ENCODE measurements at places on chromosomes 3 and 15.

GRCh38 chr3:165897137-165897536 is 59.9 kb upstream of the BCHE start:
- DNase-seq, result no peak

- DNase-seq, result no peak
Measured at GRCh38 chr15:101689901-101690300, 34.4 kb downstream of the TARS3 start.

DNA sequence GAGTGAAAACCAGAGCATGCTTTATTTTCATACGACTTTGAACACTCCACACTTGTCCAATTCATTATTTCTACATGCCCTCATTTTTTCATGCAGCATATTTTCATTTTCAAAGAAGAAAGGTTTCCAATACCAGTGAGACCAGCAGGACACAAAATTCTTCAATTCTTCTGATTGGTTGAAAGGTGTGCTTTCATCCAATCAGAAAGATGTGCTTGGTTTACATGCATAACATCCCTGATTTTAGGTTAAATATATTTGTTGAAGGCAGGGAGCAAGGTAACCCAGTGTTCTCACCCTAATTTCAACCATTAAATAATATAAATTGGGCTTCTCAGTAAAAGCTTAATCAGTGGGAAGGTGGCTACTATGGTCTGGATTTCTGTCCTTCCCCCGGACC is 47.5 kb upstream of the PPIB start:
- no peak for DNase-seq

GRCh38 chr3:150180334-150180733 is 209.6 kb upstream of the PFN2 start:
- DNase-seq, result no peak

DNA sequence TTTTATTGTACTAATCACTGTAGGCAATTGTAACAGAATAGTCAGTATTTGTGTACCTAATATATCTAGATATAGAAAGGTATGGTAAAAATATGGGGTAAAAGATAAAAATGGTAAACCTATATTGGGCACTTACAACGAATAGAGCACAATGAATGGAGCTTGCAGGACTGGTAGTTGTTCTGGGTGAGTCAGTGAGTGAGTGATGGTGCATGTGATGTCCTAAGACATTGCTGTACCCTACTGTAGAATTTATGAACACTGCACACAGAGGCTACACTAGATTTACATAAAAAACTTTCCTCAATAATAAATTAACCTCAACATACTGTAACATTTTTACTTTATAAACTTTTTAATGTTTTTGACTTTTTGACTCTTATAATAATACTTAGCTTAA is 274.3 kb upstream of the PPP2R3A start:
- no peak for DNase-seq

GRCh38 chr15:92449476-92449875 is 55.8 kb downstream of the ST8SIA2 start:
- no peak for DNase-seq

- DNase-seq, result peak; percentile 72
Measured at GRCh38 chr3:5197470-5198312, 10.2 kb downstream of the EDEM1 start.

DNA sequence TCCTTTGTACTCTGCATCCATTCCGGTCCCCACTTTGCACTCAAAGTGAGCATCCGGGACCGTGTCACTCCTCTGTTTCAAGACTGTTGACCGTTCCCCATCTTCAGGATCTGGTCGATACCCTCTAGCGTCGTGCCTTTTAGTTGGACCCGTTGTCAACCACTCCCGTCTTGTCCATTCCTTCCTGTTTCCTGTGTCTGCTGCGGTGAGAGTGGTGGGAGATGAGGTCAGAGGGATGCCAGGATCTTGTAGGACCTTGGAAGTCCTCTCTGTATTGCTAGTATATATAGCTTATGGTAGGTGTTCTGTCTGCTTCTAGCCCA is 624 bp downstream of the BRK1 start:
- DNase-seq, result no peak

DNA sequence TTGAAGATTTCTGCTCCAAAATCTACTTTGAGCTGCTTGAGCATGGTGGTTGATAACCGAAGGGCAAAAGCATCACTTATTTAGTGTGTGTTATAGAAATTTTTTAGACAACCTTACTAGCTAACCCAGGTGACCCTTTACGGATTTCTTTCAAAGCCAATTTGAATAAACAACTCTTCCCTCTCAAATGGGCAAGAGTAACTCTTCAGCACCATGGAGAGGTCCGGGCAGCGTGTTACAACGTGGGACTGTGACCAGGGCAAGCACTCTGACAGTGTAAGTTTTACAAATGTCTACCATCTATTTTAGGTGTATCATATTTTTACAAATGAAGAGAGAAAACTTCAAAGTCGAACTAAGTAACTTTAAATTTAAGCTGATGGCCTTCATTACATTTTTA is 471.8 kb downstream of the MFSD1 start:
- DNase-seq, result no peak

DNA sequence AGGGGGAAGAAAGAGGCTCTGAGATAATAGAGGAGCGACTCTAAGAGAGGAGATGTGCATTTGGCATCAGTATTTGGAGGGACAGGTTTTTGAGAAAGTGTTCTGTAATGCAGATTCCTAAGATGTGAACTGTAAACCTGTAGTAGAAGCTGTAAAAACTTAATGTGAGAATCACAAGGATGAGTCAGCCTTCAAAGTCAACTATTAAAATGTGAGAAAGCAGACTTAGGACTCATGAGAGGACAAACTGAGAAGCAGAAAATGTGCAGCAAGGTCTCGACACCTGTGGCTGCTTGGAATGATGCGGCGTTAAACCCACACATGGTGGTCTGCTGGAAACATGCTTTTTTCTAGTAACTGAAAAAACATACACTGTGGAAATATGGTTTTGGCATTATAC is 36.0 kb downstream of the USP13 start:
- DNase-seq, result no peak

GRCh38 chr15:70518201-70519003 is 245.0 kb downstream of the UACA start:
- no peak for DNase-seq

GRCh38 chr3:66413151-66413751 is 87.6 kb downstream of the LRIG1 start:
- no peak for DNase-seq

- no peak for DNase-seq
Measured at GRCh38 chr3:138470687-138471086, 36.3 kb downstream of the ESYT3 start.

DNA sequence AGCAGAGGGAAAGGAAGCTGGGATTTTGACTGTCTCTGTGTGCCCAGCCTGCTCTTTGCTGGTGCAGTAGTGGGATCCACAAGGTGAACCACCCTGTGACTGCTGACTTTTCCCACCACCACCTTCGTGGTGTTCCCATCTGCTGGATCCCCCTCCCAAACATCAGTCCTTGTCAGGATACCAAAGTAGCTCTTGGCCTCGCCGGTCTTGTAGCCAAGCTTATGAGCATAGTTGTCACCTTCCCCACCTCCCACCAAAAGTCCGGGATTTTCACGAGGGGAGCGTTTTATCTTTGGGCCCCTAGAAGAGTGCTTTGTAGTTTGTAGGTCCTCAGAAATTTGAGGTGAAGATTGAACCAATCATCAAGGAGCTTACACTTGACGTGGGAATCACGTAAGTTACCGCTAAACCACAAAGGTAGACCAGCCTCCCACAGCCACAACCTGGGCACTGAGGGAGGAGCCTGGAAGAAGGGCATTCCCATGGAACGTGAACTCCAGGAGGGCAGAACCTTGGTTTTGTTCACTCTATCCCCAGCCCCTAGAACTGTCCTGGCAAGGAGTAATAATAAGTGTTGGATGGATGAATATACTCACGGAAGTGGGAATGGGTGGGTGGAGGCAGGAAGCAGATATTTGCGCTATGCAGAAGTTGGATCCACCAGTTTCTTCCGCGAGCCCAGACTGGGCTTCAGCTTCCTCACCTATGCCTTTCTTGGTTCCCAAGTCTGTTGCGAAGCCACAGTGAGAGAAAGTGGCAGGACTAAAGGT is 814 bp upstream of the TEX264 start:
- peak; percentile 70 for DNase-seq

DNA sequence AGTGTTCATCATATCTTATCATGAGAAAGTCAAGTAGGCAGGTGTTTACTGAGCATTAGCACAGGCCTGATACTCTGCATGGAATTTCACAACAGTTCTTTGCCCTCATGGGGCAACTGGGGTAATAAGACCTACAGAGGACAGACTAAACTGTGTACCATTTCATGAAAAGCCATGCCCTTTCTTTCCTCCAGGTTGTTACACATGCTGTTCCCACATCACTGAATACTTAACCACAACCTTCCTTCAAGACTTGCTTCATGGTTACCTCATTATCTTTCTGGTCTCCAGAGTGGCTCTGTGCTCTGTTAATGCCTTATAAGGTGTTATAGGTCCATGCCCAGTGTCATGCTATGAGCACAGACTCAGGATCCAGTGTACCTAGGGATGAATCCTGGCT is 28.2 kb upstream of the RSL24D1 start:
- peak; percentile 51 for DNase-seq

- no peak for DNase-seq
Measured at GRCh38 chr3:185270262-185270955, 16.6 kb upstream of the EHHADH start.

DNA sequence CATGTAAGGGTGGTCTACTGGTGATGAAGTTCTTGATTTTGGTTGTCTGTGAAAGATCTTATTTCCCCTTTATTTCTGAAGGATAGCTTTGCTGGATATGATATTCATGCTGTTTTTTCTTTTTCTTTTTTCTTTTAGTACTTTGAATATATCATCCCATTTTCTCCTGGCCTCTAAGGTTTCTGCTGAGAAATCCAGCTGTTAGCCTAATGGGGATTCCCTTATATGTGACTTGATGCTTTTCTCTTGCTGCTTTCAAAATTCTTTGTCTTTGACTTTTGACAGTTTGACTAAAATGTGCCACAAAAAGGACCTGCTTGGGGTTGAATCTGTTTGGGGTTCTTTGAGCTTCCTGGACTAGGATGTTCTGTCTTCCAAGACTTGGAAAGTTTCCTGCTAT is 62.6 kb downstream of the AP4E1 start:
- DNase-seq, result no peak

DNA sequence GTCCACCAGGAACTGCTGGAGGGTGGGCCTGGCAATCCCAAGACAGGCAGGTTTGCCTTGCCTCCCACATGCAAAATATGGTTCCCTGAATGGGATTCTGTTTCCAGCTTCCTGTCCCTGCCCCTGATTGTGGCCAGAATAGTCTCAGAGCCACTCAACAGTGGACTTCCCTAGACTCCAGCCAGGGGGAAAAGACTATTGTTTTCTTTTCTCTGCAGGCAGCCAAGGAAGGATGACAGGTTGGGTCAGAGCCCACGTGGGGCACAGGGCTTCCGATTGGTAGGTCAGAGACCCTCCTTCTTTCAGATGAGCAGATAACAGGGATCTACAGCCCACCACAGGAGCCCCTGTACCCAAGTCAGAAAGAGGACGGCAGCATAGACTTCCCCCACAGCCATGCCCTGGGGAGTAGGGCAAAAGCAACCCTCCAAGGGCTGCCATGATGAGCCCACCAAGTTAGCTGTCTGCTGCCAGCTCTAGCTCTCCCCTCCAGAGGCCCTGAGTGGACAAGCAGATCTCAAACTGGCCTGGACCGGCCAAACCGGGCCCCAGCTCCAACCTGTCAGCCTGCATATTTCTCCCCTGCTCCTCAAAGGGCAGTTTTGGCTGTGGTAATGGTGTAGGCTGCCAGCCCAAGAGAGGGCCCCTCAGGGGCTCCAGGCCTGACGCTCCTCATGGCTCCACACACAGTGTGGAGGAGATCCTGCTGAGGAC is 6.4 kb downstream of the TLR9 start:
- DNase-seq, result no peak

DNA sequence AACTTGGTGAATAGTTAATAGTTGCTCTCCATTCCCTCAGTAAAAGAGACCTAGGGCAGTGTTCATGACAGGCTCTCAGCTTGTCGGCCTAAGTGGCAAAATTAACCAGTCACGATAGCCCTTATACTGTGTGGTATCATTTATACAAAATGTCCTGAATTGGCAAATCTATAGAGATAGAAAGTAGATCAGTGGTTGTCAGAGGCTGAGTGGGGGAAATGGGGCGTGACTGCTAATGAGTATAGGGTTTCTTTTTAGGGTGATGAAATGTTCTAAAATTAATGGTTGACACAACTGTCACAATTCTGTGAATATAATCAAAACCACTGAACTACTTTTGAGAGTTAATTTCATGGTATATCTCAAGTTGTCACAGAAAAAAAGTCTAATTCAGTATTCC is 20.9 kb downstream of the ARIH1 start:
- DNase-seq, result no peak

DNA sequence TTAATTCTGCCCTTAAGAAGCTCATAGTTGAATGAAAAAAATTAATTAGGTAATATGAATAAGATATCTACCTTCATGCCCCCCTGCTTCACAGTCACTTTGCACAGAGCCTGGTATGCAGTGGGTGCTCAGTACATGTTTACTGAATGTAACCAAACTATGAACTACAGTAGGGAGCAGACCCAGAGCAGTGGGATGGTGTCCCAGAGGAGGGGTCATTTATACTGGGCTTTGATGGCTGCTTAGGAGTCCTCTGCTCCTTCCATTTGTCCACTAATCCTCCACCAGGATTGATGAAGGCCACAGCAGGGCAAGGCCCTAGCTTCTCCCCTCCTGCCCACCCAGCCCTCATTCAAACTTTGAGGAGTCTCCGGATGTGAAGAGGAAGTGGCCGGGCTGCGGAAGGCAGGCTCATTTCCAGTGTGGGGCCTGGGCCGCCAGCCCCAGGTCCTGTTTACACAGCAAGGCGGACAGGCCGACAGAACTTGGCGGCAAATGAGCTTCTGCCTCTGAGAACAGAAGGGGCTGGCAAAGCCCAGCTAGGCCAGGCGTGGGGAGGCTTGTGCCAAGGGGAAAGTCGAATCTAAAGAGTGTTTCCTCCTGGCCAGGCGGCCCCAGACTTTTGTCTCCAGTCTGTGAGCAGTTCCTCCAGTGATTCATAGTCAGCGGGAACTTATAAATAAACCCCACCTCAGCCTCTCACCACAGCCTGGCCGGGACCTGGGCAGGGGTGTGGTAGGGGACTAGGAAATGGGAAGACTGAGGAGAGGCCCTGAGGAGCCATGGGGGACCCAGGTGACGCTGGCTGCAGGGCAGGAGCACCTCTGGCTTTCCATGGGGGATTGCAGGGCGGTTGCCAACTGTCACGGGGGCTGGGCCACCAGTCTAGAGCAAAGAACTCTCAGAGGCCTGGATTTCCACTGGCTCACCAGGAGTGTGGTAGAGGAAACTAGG is 51.6 kb upstream of the LCTL start:
- no peak for DNase-seq

Data from CD4-positive, alpha-beta T cell treated with Interleukin-21 for 1 hour (primary cell).